ENCODE measurements at places on chromosomes 11 and 22.

GRCh38 chr11:8381871-8382396 lies 118.3 kb upstream of the LMO1 start:
- DNase-seq = no peak

- no peak for DNase-seq
Observed at GRCh38 chr22:44398856-44399837, 86.4 kb upstream of the SHISAL1 start.

GRCh38 chr11:38274031-38274430 lies 1676.0 kb upstream of the RAG2 start:
- peak; percentile 63 for DNase-seq

DNA sequence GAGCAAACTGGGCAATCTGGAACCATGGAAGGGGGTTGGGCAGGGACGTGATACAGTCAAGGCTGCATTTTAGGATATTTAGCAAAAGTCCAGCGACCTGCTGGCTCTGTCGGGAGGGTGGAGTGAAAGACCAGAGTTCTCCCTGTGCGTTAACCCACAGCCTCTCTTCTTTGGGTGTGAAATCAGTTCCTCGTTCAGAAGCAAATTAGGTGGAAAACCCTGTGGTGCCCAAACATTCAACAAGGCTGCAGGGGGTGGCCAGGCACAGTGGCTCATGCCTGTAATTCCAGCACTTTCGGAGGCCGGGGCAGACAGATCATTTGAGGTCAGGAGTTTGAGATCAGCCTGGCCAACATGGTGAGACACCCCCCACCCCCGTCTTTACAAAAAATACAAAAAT lies 5.9 kb downstream of the TMEM151A start:
- DNase-seq = no peak

DNA sequence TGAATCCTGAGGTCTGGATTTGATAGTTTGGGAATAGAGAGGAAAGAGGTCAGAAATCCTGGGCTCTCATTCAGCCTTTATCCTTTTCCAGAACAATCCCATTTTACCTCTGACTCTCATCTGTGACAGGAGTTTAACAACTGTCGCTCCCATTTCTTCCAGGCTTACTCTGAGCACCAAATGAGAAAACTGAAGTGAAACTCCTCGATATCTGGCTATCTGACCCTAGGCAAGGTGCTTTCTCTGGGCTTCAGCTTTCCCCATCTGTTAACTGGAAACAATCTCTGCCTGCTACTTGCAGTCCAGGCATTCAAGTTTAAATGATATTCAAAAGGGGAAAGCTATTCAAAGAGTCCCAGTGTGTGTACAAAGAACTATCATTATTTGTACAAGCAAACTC lies 50.1 kb downstream of the NRXN2 start:
- no peak for DNase-seq

- no peak for DNase-seq
Observed at GRCh38 chr11:61507962-61508861, at the start of gene LRRC10B. Gene LRRC10B, plus strand, starts transcription at chr11:61508749. Its CDS starts 250 bp downstream, at chr11:61508999.

DNA sequence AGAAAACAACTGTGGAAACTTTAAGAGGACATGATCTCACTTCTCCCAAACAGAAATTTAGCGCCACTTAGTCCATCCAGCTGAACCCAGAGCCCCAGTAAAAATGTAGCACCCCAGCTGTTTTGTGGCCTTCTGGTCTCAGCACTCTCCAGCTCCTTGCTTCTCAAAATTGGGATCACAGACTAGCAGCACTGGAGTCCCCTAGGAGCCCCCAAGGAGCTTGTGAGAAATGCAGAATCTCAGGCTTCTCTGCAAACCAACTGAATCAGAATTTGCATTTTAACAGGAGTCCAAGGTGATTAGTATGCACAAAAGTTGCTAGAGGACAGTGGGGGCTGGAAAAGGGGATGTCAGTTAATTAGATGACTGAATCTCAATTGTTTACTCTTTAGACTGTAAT lies 89.8 kb upstream of the FIBIN start:
- DNase-seq = no peak

DNA sequence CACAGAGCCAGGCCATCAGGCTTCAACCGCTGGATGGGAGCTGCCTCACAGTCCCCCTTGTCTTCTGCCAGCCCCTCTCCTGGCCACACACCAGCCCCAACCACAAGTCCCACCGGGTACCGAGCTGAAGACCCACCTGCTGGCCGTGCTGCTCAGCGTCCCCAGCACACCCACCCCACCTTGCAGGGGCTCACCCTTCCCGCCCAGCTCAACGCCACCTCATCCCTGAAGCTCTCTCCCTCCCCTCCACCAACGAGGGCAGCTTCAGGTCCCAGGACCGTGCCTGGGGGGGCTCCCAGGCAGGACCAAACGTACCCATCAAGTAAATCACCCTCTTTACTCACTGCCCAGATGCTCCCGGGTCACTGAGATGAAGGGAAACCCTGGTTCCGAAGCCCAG lies 141.0 kb downstream of the CRYBB2 start:
- no peak for DNase-seq

DNA sequence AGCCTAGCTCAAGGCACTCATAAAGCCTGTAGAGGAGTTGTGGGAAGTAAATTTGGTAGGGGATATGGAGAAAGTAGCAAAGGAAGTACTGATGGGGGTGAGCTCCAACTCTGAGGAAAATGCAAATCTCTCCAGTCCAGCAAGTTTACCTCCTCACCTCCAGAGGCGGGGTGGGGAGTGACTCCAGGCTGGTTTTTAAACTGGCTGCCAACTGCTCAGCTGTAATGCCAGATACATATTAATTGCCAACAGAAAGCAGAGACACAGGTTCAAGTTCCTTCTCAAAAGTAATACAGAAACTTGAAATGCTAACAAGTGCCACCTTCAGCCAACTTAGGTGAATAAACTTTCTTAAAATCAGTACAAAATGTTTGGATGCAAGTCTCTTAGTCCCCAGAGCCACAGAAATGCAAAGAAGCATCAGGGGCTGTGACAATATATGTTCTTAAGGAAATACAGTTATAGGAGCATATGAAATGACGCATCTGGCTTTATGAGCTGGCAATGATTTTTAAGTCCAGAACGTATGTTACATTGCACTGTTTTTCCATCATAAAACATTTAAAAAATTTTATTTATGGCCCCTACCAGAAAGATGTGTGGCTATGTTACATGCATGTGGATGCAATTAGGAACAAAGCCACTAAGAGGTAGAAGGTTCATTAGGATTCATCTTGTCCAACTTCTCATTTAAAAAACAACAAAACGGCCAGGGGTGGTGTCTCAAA lies 436.4 kb upstream of the CCDC90B start:
- DNase-seq = no peak

DNA sequence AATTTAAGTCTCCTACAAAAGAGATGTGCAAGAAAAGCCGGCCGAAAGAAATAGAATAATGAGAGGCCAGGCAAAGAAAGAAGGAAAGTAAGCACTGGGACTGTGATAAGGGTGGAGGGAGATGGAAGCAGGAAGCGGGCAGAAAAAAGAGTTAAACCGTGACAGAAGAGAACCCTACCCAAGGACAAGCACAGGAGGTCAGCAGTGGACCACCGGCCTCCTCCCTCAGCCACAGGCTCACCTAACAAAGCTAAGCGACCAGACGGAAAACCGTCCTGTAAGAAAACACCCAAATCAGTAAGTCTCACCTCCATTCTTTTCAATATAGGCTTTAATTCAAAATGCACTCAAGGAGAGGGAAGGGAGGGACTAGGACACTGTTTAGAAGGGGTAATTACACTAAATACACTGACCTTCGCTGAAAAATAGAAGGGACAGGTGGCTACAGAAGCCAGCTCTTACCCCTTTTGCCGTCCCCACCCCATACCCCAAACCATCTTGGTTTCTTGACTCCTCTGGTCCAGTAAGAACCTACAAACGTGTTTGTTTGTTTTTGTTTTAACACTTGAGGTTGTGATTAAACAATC lies 1.9 kb downstream of the FAM181B start:
- DNase-seq = no peak

DNA sequence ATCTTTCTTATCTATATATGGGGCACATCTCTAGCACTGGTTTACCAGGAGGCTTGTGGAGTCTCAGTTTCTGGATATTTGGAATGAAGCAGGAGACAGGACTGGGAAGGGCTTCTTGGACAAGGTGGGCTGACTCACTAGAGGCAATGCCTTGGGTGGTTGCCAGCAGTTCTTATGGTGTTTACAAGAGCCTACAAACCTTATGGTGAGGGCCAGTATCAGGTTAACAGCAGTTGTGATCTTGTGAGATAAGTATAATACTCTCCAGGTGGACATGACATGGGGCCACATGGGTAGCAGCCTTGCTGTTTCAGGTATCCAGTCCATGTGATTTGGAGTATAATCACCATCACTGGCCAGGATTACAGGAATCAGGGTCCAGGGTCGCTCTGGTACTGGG lies 10.2 kb downstream of the FUT4 start:
- peak; percentile 56 for DNase-seq

DNA sequence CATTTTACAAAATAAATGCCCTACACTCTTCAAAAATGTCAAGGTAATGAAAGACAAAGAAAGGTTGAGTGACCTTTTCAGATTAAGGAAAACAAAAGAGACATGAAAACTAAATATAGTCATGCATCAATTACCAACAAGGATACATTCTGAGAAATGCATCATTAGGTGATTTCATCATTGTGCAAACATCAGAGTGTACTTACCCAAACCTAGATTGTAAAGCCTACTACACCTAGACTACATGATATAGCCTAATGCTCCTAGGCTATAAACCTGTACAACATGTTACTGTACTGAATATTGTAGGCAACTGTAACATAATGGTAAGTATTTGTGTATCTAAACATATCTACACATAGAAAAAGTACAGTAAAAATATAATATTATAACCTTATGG lies 26.7 kb downstream of the INTS4 start:
- no peak for DNase-seq

DNA sequence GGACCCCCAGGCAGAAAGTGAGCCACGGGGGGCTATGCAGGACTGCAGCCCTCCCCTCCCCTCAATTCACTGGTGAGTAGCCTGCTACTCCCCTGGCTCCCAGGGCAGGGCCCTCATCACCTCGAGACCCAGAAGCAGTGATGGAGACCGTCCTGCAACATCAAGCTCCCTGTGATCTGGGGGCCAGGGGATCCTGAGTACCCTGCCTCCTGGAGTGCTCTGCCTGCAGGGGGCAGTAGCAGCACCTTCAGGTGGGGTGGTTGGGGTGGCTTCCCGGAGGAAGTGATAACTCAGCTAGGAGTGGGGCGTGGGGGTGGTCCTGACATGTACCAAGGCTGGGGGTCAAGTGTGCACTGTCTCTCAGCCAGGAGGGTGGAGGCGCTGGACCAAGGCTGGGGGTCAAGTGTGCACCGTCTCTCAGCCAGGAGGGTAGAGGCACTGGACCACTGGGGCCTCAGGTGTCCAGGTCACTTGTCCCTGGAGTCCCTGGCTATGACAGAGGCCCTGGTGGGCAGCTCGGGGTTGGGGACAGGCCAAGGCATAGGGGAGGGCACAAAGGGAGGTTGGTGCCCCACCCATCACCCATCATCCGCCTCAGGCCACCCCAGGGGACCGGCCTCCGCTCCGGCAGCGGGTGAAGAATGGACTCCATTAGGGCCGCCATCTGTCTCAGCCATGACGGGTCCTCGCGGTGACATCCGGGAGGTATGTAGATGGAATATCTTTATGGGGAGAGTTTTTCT lies 9.4 kb downstream of the RTN4R start:
- no peak for DNase-seq

DNA sequence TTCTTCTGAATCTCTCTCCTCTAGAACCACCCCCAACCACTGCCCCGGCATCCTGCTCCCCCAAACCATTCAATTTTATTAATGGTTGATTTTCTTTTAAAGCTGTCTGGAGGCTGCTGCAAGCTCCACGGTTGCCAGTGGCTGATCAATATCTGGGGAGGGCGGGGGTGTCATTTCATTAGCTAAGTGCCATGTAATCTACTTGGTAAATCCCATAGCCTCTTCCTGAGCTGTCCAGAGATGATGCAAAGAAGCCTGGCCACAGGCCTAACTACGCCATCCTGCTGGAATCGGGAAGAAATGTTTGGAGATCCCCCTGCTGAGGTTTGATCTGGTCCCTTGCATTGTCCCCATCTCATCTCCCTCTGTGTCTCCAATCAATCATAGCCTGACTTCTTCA lies 440.1 kb downstream of the MIAT start:
- DNase-seq = peak; percentile 31

DNA sequence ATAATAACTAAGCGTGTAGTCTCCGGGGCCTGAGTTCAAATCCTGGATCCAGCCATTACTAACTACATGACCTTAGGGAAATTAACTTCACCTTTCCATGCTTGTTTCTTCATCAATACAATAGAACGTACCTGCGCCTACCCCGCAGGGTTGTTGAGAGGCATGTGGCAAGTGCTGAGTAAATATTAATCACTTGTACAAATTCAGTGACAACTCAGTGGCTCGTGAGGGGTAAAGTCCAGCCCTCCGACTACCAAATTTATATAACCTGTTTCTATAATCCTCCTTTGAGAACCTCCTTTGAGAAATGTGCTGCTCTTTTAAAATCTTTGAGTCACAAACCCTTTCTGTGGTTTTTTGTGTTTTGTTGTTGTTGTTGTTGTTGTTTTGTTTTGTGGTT lies 49.8 kb downstream of the FEZ1 start:
- DNase-seq = no peak

- DNase-seq = peak; percentile 43
Observed at GRCh38 chr11:123707606-123708205, 33.8 kb downstream of the ZNF202 start.

- no peak for DNase-seq
Observed at GRCh38 chr11:76795290-76795935, 12.3 kb downstream of the TSKU start.

- no peak for DNase-seq
Observed at GRCh38 chr11:57402188-57403002, 11.9 kb upstream of the PRG2 start.

DNA sequence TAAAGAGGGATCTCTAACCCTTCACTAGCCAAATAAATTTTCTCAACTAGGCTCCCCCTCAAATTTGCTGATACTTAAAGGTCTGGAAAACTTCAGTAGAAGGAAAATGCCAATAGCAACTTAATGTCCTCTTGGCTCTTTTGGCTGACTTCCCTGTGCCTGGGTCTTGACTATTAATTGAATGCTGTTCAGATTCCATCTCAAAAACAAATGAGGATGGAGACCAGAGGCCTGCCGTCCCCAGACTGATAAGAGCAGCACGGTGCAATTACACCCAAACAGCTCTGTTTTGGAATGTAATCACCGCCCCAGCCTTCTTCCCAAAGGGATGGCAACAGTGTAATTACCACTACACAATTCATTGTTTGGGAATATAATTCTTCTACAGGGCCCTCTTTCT lies 89.3 kb upstream of the CHRM4 start:
- no peak for DNase-seq
